ENCODE measurements at places on chromosomes 1 and 21.

- no peak for DNase-seq
These were observed 810 bp upstream of the HLX start for GRCh38 chr1:220878191-220879075.

- no peak for DNase-seq
These were observed 62.3 kb downstream of the GFI1 start for GRCh38 chr1:92424381-92424780.

DNA sequence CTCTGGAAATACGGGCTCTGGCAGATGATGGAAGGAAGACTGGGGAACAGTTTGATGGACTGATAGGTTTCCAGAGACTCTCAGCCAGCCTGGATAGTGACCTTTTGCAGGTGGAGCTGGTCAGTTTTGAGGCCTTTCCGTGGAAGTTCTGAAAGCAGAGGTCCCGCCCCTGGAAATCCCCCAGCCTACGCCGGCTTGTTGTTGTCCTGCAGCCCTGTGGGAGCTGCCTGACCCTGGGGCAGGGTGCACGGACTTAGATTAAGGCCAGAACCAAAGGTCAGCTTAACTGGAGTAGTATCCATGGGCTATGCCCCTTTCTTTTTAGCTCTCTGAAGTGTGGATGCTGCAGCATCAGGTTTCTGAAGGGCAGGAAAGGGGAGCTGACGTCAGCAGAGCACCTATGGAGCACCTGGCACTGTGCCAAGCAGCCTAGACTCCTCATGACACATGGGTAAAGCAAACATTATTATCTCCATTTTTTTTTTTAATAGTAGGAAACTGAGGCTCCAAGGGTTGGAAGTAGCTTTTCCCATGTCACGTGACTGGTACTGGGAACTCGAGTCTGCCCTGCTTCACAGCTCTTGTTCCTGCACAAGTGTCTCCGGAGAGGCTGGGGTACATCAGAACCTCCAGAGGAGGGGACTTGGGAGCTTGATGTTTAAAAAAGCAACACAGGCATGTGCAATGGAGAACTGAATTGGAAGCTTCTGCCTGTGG, 38.5 kb downstream of the IER5 start:
- DNase-seq = peak; percentile 88

DNA sequence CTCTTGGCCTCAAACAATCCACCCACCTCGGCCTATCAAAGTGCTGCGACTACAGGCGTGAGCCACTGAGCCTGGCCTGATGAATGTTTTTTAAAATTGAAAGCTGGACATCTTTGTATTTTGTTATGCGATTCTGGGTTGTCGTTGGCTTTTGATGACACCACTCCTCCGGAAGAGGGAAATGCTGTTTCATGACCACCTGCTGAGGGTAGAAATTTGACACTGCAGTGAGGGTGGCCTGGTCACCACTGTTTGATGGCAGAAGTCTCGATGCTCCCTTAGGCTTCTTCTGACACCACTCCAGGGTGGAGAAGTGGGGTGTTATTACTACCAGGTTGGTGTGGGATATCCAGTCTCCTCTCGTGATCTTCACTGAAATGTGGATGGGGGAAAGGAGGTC, 357.2 kb downstream of the RGS7 start:
- no peak for DNase-seq

DNA sequence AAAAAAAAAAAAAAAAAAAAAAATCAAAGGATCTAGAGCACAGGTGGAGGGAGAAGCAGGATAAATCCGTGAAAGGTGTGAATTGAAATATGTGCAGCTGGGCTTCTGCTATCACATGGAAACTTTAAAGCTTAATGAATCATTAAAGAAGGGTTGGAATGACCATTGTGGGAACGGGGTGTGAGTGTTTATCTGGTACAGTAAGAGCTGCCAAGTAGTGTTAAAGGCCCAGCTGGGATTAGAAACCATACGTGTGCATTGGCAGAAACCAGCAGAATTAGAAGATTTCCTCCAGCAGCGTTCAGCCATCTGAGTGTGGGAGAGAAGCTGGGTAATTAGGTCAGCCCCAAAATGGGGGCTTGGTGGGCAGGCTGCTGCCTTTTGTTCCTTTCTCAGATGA, 13.5 kb downstream of the FALEC start:
- no peak for DNase-seq

DNA sequence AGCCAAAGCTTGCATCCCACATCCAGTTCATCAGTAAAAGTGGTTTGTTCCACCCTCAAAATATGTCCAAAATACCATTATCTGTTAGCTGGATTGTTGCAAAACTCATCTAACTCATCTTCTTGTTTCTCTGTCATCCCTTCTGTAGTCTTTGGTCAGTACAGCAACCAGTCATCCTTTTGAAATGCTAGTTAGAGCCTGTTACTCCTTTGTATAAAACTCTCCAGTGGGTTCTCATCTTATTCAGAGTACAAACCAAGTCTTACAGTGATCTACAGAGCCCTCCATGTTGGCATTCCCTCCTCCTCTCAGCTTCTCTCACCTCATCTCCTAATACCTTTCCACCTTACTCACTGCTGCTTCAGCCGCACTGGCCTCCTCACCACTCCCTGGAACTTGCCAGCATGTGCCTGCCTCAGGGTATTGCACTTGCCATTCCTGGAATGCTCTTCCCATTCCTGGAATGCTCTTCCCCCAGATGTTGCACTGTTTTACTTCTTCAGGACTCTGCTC, 70.6 kb downstream of the LAMC1 start:
- DNase-seq = no peak

- DNase-seq = no peak
These were observed 29.7 kb downstream of the URB2 start for GRCh38 chr1:229655781-229656180.

GRCh38 chr1:164969253-164969652, 387.3 kb downstream of the LMX1A start:
- no peak for DNase-seq

DNA sequence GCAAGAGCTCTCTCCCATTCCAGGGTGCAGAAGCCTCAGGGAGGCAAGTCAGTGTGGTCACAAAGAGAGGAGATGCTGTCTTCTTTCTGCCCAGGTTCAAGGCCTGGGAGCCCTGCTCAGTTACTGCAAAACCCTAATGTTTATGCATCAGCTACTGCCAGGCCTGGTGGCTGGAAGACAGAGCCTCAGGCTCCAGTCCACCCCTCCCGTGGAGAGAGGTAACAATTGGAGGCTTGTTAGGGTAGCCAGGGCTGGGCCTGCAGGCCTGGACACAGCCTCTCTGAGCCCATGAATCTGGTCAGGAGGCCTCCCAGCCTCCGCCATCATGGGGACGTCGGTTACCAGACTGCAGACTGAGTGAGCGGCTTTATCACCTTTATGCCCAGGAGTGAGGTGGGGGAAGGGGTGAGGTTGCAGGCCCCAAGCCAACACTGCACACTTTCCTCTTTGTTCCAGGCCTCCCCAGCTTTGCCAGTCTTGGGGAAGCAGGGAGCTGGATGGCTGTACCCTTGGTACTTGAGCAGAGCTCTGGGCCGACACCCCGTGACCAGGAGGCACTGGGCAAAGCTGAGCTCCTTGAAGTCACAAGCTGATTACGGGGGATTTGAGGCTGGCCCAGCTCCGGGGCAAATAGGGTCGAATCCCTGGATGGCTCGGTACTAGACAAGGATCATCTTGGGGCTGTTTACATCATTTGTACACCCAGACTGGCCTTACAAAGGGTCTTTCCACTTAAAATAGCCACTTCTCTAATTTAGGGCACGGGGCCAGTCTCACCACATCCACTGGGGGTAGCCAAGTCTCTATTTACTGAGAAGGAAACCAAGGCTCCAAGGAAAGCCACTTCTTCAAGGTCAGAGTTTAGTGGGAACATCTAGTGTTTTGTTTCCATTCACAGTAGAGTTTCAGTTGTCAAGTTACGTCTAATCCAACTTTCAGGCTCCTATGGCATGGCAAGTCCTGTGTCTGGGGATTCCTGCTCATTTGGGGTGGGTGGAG, 5.2 kb downstream of the SLC2A1 start:
- DNase-seq = no peak

DNA sequence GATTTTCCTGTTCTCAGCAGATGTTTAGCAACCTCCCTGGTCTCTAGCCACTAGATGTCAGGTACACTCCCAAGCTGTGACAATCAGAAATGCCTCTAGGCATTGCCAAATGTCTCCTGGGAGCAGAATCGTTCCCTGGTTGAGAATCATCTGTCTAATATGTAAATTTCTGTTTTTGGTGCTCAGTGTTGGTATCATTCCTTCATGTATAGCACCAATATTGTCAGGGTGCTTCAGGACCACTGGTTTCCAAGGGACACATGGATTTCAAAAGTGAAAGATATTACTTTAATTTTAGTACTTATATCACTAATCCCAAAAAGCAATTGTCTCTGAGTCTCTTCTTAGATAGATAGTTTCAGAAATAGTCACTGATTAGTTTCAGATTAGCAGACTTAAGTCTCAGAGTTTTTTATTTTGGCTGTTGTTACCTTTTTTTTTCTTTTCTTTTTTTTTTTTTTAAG, 160.1 kb downstream of the PTPRC start:
- no peak for DNase-seq

DNA sequence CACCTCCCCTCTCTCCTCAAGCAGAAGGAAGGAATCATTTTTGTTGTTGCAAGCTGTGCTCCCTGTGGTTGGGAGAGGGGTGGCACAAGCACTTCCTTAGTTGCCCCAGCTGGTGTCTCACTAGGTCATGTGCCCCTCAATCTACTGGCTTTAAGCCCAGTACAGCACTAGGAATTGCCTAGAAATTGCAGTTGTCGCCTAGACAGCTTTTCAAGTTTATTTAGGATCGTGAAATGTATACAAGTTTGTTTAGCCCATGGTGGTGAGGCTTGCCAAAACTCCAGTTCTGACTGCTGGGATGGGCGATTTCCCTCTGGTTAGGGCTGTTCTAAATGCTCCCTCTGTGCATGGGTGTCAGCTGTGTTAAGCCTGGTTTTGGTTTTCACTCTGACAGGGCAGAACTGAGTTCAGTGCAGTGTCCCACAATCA, 126.8 kb upstream of the ZNF644 start:
- no peak for DNase-seq

DNA sequence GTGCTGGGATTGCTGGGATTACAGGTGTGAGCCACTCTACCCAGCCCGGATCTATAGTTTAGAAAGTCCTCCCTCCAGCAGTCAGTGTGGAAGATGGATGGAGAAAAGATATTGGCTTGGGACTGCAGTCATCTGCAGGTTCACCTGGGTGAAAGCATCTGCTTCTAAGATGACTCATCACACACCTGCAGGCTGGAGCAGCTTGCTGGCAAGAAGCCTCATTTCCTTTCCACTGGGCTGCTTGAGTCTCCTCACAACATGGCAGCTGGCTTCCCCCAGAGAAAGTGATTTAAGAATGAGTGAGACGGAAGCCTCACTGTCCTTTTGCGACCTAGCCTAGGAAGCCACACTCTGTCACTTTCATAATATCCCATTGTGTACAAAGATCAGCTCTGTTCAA, 50.0 kb downstream of the FOXO6 start:
- DNase-seq = no peak

DNA sequence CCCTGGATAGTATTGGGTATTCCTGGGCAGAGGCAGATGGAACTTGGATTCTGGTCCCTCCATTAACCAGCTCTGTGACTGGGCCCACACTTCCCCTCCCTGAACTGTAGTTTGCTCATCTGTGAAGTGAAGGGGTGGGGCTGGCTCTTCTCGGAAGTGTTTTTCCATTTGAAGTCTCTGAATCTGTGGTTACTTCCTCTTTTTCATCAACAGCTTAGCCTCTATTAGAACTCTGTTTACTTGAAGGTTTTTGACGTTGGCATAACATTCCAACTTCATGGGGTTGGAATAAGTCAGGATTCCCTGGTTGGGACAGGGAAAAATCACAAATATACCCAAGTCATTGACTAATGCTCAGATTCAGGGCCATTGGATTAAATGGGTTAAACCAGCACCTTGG, 3.6 kb downstream of the KIAA0040 start:
- no peak for DNase-seq

DNA sequence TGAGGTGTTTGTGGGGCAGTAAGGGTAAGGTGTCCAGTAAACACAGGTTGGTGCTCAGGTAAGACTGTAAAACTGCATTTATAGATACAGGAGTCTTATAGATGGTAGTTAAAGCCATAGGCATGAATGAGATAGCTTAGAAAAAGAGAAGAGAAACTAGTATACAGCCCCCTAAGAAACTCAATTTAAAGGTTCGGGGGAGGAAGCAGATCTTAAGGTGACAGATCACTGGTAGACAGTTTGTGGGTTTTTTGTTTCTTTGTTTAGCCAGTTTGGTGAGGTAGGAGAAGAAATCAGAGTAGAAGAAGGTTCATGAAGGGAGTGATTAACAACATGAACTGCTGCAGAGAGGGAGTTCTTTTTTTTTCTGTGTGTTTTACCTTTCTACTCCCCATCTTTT, 6.1 kb upstream of the AGO3 start:
- DNase-seq = no peak

DNA sequence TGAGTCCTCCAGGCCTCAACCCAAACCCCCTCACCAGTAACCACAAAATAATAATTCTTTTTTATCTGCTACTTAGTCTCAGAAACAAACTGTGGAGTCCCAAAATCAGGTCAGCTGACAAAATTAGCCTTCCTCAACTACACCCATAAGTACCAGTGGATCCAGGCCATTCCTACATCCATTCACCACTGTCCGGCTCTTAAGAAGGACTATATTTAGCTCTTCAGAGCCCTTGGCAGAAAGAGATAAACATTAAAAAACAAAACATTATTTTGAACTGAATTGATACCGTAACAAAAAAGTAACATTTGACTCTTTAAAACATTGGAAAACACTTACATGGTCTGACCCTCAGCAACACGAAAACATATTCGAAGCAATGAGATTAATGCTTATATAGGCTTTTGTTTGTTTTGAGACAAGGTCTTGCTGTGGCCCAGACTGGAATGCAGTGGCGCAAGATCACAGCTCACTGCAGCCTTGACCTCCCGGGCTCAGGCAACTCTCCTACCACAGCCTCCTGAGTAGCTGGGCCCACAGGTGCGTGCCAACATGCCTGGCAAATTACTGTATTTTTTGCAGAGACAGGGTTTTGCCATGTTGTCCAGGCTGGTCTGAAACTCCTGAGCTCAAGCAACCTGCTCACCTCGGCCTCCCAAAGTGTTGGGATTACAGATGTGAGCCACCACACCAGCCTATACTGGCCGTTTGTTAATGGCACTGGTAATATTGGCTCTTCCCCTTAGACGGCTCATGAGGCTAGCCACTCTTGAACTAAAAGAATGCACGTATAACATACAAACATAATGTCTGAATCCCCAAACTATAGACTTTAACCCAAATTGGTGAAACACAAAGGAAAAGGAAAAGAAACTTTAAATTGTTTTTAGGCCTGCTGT, 330.7 kb downstream of the SMYD3 start:
- DNase-seq = no peak

All from NCI-H2107 (cell line).